ENCODE measurements at places on chromosomes 6 and 20.

- DNase-seq: no peak
These were observed 190.6 kb upstream of the TCF21 start for GRCh38 chr6:133698272-133698671.

- no peak for DNase-seq
These were observed 262.1 kb upstream of the ADGRB3 start for GRCh38 chr6:68372991-68373390.

DNA sequence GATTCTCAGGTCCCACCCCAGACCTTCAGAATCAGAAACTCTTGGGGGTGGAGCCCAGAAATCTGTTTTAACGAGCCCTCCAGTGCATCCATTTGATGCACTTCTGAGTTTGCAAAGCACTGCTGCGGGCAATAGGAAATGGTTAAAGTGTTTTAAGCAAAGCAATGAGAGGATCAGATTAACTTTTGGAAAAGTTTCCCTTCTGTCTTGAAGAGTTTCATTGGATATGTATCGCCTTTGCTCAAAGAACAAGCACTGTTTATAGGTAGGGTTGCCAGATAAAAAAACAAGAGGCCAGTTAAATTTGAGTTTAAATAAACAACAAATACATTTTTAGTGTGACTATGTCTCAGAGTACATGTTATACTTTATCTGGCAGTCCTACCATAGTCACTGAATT lies 226.0 kb downstream of the BMP7 start:
- no peak for DNase-seq

DNA sequence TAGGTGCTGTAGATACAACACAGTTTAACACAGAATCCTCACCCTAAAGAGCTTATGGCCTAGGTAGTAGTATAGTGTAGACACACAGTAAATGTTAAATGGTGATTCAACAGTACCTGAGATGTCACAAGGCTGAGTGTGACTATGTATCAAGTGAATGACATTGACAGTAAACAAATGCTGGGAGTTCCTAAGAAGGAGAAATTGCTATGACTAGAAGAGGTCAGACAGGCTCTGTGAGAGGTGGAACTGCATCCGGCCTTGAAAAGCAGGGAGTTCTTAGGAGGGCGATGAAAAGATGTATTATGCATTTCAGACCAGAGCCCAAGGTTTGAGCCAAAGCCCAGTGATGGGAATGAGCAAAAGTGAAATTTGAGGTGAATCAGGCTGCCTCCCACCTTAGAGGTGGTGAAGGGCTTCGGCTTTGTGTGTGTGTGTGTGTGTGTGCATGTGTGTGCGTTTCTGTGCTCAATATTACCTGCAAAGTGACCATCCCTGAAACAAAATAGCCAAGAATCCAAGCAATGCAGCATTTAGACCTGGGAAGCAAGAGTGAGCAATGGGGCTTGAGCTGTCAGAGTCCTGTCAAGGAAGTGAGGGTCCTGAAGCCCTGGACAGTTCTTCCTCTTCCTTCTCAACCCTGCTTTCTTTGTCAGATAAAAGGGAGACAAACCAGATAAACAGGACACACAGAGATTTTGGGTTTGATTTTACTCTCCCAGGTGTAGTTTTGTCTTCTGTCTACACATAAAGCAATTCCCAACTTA lies 32.3 kb upstream of the CITED2 start:
- no peak for DNase-seq

GRCh38 chr20:6697228-6697972 lies 70.1 kb upstream of the BMP2 start:
- DNase-seq: no peak

DNA sequence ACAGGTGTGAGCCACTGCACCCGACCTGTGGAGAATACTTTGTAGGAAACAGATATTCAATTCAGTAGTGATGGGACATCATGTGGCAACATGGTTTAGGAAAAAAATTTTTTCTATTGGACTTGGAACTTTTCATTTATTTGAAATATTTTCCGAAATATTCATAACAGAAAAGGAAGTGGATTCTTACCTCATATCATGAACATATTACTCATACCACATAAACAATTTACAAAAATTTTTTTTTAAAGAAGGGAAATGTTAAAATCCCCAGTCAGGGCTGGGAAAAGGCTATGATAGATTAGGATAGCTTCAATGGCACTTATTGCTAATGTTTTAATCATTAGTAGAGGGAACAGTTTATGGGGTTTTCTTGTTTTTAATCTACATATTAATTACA lies 6.8 kb upstream of the ALDH8A1 start:
- DNase-seq: no peak
